MCF 10A (cell line): ENCODE measurements at places on chromosomes 2 and 18. TPM values are rescaled to one million over a fixed set of nuclear protein-coding genes. Genes with fewer than 3 reads are reported as not detected.

The HOXD1 gene
- total RNA-seq, result not detected in 2 replicates

The CROCC2 gene
- total RNA-seq, result not detected in 2 replicates

The CRYBA2 gene
- not detected in 2 replicates for total RNA-seq

The NFU1 gene
- total RNA-seq, result 29.5 and 32.3 TPM in 2 replicates

The ILKAP gene
- total RNA-seq, result 57.2 and 59.6 TPM in 2 replicates

The MERTK gene
- 0.19 and 0.49 TPM in 2 replicates for total RNA-seq

The FSIP2 gene
- 0.12 and 0.20 TPM in 2 replicates for total RNA-seq

The PLEKHH2 gene
- 0.93 and 1.2 TPM in 2 replicates for total RNA-seq

The IL36G gene
- not detected in 2 replicates for total RNA-seq

The SLC4A5 gene
- 0.12 and 0.70 TPM in 2 replicates for total RNA-seq

The ANKRD30BL gene
- total RNA-seq, result not detected in 2 replicates

- no peak for DNase-seq
These were observed 74.9 kb downstream of the USP34 start for GRCh38 chr2:61396005-61396404.

DNA sequence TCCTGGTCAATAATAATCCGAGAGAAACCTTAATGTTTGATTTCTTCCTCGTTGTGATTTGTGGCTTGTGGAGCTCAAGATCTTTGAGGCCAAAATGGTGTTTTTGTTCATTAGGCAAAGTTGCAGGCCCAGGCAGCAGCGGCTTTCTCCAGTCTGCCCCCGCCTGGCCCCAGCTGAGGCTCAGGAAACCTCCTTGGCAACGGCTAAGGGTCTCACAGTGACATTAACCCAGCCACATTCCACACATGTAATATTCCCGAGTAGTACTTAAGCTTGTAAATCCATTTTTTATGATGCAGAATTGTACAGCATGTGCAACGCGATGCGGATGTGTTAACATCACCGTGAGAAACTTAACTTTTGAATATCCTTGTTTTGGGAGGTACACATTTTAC, 200.1 kb downstream of the BCL11A start:
- no peak for DNase-seq

- DNase-seq, result no peak
These were observed 570.6 kb downstream of the ZEB2 start for GRCh38 chr2:143949121-143949848.

- no peak for DNase-seq
These were observed 143.1 kb upstream of the L3MBTL4 start for GRCh38 chr18:6557770-6558248.

GRCh38 chr2:36858551-36859365, 107.6 kb downstream of the STRN start:
- DNase-seq, result no peak

- no peak for DNase-seq
These were observed 23.4 kb downstream of the TCF7L1 start for GRCh38 chr2:85156619-85157018.

DNA sequence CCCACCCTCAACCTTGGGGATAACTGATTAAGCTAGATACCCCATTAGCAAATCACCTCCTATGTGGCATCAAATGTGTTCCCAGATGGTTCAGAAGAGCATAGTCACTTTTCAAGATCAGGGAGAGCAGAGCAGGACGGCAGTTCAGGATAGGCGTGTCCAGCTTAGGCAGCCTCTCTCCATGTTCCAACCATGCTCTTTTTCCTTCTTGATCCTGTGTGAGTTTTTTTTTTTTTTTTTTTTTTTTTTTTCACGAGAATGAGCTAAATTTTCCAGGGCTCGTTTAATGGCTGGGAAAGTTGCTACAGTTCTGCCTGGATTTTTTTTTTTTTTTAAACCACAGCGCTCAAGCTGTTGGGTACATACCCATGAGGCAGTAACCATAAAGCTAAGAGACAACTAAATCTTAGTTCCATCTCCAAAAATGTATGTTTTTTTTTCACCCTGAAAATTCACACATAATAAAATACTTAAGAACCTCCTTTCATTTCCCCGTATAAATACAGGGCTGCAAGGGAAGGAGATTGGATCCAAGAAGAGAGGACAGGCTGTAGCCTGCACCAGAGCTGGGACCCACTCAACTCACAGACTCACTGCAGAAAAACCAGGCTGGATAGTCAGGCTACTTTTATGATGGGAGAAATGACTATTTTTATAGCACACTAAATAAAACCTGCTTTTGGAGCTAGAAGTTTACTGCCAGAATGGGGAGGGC, 244.3 kb downstream of the SETBP1 start:
- no peak for DNase-seq

- peak; percentile 90 for DNase-seq
These were observed 32.9 kb downstream of the EPAS1 start for GRCh38 chr2:46329803-46330775.

- no peak for DNase-seq
These were observed 264.4 kb downstream of the AFF3 start for GRCh38 chr2:99877963-99878362.

- DNase-seq, result peak; percentile 75
These were observed 14.6 kb upstream of the AFG3L2 start for GRCh38 chr18:12391487-12392165.

DNA sequence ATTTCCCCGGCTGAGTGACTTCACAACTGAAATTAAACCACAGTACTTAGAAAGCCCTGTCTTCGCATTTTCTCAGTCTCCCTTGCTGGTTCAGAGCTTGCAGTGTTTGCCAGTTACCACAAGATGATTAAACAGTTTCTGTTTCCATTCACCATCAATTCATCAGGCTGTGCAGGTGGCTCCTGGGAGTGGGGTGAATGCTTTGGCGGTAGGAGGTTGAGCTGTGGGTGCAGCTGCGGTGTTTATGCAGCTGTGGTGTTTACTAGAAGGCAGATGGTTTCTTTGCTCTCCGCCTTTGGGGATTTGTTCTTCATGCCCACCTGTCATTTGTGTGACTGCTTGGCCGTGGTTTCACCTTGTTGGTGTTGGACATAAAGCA, 16.1 kb downstream of the ACOXL start:
- no peak for DNase-seq

- no peak for DNase-seq
These were observed 1468.4 kb upstream of the NXPH2 start for GRCh38 chr2:140248623-140249022.

DNA sequence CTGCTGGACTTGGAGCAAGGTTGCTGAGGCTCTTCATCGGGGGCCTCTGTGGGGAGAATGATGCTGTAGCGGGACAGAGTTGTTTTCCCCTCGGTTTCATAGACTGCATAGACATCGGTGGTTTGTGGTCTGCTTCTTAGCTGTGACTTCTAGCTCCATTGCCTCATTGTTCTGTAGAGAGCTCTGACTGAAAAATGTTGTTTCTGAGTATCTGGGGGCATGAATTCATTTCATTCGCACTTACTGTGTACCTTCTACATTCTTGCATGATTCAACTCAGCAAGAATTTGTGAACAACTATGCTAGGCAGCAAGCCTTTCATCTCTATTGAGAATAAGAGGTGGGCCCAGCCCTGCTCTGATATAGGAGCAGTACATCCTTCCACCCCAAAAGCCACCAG, 406.8 kb downstream of the NBAS start:
- DNase-seq, result no peak

DNA sequence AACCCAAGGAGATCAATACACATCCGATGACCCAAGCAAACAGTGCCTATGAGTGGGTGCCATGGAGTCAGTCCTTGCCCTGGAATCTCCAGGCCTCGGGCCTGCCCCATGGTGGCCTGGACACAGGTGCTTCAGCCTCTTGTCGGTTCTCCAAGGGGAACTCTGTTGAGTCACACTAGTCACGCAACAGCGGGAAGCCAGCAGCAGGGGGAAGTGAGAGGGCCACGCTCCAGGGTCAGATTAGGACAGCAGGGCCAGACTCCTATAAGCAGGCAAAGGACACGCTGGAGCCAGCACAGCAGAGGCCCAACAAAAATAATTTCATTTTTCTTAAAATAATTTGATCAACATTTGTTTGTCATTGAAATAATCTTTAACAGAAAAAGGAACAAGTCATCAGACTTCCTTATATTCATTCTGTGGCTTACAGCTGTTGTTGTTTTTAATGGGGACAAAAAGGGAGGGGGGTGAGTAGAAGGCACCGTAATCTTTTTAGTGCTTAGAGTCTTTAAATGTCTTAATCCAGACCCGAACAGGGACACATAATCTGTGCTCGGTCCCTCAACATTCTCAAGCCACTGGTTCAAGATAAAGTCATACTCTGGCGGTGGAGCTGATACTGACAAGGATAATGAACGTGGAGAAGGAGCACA, 16.4 kb upstream of the ARMC9 start:
- peak; percentile 68 for DNase-seq

DNA sequence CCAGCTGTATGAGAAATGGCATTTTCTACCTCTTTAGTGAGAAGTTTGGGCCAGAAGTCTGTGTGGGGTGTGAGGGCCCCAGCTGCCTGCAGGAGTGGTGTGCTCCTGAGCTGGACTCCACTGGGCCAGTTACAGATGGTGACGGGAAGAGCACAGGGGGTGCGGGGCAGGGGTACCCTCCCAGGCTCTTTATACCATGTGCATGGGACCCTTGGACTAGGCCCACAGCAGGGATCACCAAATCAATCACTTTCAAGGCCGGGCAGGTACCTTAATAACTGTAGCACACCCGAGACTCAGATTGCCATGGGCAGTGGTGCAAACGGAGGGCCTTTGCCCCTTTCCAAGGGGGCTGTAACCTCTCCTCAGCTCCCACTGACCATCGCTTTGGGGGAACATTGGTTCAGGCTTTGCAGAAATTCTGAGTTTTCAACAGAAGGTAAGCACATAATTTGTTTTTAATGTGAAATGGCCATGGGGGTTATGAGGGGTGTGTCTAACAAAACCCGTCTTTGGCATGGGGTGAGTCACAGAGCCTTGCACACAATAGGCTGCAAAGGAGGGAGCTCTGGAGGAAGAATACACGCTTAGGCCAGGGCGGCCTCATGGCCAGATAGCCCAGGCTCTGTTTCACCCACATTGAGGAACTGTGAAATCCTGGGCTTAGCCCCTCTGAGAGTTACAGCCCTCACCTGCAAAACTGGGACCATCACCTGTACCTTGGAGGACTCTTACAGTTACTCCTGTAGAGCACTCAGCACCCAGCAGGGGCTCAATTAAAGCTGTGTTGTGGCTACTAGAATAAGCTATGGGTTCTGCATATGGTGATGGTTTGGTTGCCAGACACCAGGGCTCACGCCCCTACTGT, 141.0 kb upstream of the BCL2L11 start:
- DNase-seq, result no peak
